Stimulated activated CD4-positive, alpha-beta T cell treated with anti-CD3 and anti-CD28 coated beads, Interleukin-12 subunit alpha, Interleukin-12 subunit beta, amount 100 ng/mL, for 24 hours (primary cell): ENCODE measurements at places on chromosomes 5 and 9.

GRCh38 chr5:171365351-171365750 lies 22.3 kb upstream of the NPM1 start:
- no peak for DNase-seq

GRCh38 chr5:180787711-180788431 lies 14.7 kb downstream of the MGAT1 start:
- DNase-seq, result no peak

- no peak for DNase-seq
Measured at GRCh38 chr5:139659695-139660101, 11.5 kb downstream of the CXXC5 start.

GRCh38 chr9:35738186-35738585 lies 5.7 kb downstream of the CREB3 start:
- DNase-seq, result no peak

GRCh38 chr9:136960212-136960937 lies 8.3 kb downstream of the LCN12 start:
- no peak for DNase-seq

DNA sequence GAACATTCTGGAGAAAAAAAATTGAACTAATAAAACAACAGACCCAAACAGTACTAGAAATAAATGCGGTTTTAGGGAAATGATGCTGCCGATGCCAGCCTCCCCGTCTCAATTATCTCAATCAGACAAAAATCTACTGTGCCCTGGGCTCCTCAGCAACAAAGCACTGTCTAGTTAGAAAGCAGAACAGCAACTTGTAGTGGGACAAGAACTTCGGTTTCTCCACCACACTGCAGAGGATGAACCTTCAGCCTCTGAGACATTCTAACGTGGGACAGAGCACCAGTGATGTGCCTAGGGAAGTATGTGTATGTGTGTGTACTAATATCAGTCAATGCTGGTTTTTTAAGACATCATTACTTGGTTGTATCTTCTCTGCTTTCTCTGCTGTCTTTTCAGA lies 11.1 kb upstream of the CAST start:
- no peak for DNase-seq

GRCh38 chr9:88737031-88737430 lies 202.1 kb downstream of the NXNL2 start:
- DNase-seq, result no peak

- no peak for DNase-seq
Measured at GRCh38 chr5:66324357-66324756, 180.3 kb downstream of the SREK1 start.

DNA sequence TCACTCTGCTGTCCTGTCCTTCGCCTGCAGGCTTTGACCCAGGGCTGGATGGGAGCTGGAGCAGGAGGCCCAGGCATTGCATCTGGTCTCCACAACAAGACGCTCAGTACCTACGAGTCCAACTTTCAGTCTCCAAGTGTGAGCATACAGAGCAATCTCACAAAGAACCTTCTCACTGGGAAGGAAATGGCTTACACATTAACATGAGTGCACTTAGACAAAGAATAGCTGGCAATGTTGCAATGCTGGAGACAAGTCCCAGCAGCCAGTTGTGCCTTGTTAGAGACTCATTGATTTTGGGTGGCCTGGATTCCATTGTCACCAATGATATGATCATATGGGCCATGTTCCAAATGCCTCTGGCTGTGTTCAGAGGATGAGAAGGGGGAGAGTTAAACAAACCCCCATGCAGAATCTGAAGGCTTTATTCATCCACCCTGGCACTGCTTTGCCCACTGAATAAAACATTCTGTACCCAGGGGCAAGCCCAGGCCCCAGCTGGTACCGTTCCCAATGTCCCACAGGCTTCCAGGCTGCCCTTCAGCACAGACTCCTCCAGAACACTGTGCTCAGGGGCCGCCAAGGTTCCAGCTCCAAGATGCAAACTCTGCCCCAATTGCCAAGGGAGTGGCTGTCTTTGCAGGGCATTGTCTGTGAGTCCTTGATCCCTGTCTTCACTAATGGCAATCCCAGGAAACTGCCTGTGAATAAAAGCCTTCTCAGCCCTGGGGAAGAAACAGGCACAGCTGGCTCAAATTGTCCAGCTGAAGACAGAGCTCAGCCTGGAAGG lies 185.5 kb downstream of the HSD17B3 start:
- no peak for DNase-seq

GRCh38 chr5:81115261-81115660 lies 117.9 kb upstream of the CKMT2 start:
- no peak for DNase-seq

- DNase-seq, result peak; percentile 38
Measured at GRCh38 chr5:150904479-150905311, at the start of gene ZNF300. TSS of gene ZNF300 (minus strand) at chr5:150904980. CDS start at chr5:150903155, 1,825 bp downstream.

GRCh38 chr9:5443850-5444249 lies 6.1 kb upstream of the PLGRKT start:
- no peak for DNase-seq

DNA sequence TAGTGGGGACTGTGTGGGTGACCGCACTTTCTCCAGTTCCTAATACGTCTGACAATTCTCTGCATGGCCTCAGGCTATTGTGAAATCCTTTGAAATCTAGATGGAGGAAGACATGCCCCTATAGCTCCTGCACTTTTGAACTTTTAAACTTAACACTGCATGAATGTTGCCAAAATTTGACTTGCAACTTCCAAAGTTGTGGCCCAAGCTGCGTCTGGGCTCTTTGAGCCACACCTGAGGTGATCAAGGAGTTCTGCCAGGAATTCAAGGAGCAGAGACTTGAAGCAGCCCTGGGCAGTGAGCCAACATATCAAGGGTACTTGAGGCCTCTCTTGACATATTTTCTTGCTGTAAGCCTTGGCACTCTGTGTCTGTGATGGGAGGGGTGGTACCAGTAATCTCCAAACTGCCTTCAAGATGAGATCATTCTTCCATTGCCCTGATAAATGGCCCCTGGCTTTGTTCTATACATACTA lies 1336.1 kb upstream of the CDH9 start:
- DNase-seq, result no peak

DNA sequence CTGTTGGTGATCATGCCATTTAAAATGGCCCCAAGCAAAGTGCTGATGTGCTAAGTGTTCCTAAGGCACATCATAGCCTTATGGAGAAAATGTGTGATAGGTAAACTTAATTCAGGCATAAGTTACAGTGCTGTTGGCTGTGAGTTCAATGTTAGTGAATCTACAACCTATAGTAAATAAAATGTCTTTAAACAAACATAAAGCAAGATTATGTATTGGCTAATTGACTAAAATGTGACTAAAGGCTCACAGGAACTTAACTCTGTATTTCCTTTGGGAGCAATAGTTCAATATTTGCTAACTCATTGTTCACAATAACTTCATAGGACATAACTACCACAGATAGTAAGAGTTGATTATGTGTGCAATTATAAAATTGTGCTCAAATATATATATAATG lies 49.4 kb upstream of the LRRC19 start:
- DNase-seq, result no peak

DNA sequence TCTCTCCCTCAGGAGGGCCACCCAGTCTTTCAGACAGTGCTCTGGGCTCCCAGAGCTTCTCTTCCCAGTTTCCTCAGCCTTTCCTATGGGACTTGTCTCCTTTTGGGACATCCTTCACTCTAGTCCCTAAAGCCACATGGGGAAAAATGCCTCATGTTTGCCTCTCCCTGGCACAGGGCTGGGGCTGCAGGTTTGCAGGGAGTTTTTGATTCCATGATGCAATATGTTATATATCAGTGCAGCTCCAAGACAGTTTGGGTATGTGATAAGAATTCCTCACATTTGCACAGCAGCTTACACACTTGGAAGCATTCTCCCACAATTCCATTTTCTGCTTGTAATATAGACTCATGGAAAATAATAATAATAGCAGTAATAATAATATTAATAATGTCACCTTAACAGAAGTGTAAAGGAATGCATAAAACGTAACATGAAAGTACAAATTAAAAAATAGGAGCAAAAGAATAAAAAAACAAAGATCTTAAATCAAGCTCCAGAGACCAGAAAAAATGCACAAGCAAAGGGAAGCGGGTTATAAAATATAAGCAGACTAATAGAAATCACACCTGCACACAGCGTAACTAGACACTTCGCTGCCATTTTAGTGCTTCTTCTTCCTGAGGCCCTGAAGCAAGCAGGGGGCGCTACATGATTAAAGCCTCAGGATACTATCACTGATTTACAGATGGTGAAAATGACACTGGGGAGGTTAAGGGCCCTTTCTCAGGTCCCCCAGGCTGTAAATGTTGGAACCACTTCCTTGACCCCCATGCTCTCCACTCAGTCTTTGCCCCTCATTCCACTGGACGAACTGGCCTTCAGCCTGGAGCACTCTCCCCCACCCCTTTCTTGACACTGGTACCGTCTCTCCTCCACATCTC lies 70.0 kb upstream of the IL17B start:
- no peak for DNase-seq

GRCh38 chr5:82164977-82165713 lies 113.0 kb downstream of the RPS23 start:
- no peak for DNase-seq

- DNase-seq, result no peak
Measured at GRCh38 chr9:134189145-134189469, 24.7 kb upstream of the RNU6ATAC start.

- no peak for DNase-seq
Measured at GRCh38 chr5:113273948-113274347, 160.8 kb downstream of the TSSK1B start.

DNA sequence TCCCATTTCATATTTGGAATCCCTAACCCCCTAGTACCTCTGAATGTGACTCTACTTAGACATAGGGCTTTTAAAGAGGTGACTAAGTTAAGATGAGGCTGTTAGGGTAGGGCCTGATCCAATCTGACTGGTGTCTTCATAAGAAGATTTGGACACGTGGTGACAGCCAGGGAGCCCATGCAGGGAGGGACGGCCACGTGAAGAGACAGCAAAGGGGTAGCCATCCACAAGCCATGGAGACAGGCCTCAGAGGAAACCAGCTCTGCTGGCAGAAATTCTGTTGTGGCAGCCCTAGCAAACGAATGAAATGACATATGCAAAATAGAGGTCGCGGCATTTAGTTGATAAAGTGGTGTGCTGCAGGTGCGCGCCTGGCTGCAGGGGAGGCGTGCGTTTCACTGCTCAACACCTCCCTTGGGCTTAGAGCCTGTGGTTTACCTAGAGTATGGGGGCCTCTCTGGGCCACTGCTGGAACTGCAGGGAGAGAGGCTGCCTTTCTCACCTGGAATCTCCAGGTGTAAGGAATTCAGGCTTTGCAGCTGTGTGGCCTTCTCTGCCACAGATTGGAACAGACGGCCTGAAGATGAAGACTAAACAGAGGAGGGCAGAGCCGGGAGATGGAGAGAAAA lies 7.1 kb upstream of the AFAP1L1 start:
- DNase-seq, result no peak

- DNase-seq, result no peak
Measured at GRCh38 chr5:116135344-116135743, 50.5 kb downstream of the COMMD10 start.

GRCh38 chr5:157523976-157524375 lies 51.6 kb downstream of the ADAM19 start:
- no peak for DNase-seq
